RWPE2 (cell line): ENCODE measurements at places on chromosomes 12 and 14.

DNA sequence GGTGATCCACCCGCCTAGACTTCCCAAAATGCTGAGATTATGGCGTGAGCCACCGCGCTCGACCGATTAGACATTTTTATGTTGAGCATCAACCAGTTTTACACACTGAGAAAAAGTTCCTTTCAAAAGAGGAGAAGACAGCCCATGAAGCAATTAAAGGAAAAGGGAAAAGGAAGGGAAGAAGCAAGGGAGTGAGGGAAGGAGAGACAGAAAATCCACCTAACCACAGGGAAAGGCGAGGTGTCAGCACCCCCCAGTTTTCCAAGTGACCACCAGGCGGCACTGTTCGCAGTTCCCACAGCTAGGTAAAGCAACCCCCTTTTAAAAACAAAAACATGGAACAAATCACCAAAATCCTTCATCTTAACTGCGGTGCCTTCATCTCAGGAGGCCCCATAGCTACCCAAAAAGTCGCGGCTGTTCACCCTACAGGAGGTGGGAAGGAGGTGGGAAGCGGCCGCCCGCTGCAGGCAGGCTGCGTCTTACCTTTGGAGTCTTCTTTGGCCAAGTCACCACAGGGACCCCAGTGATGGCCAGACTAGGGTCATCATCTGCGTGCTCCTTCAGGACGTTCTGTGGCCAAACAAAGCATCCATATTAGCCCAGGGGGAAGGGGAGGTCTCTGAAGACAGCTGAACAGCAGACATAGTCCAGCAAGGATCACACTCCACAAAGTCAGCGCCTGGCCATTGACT is 86.6 kb downstream of the KDM2B start:
- DNase-seq, result no peak

GRCh38 chr14:64062381-64063115 is 209.7 kb downstream of the SYNE2 start:
- DNase-seq, result no peak

DNA sequence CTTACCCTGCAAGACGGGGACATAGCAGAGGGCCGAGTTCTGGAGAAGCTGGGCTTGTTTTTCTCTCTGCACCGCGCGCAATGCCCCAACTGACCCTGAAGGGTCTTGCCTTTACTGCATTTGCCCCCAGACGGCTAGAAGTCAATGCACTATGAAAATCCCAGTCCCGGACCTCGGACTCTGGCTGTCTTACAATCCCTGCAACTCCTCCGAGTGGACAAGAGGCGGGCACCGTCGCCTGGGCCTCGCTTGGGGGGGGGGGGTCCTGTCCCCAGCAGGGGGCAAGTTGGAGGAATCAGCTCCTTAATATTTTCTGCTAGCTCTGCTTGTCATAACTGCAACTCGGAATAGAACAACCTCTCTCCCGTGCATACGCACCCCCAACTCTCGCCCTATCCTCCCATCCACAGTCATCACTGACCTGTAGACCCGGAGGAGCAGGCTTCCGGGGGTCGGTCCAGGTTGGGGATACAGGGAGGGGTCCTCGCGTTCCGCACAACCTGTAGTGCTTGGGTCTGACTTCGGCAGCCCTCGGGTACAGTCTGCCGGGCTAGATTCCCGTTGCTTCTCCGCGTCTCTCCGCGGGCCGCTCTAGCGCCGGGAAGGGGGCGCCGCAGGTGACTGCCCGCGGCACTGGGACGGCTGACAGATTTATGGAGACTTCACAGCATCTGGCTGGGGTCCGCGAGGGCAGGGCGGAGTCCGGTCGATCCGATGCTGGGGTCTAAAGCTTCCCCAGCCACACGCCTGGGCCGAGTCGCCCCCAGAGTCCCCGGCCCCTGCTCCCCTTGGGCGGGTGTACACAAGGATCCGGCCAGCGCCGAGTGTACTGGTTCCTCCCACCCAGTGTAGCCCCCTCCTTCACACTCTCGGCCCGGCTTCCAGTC is 3.3 kb upstream of the PAX9 start:
- DNase-seq, result no peak

DNA sequence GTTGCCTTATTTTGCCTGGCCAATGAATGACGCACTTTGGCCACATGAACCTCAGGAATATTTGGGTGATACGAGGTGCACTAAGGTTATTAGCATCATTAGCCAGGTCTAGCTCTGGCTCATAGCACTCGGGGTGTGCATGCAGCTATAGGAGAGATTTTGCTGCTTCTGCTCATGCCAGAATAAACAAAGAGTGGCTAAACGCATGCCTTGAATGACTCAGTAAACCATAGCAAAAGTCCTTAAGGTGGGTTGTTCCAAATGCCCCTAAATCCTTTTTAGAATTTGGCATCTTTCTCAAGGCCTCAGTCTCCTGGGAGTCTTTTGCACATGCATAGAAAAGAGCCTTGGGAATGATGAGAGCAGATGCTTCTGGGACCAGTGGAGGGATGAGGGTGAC is 343.7 kb upstream of the FKBP4 start:
- no peak for DNase-seq

DNA sequence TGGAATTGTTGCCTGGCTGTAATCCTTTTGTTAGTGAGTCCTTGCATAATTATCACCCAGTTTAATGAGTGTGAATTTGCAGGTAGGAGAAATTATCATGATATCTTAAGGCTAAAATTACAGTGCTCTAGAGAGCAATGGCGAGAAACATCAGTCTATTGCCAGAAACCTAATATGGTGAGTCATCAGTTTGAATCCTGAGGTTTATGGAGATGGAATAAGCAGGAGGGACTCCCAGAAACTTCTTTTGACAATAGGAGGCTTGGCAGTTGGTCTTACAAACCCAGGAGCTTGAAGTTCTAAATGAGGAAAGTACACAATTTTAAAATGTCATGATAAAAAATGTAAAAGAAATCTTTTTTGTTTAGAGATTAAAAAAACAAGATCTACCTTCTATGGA is 31.5 kb upstream of the CRADD start:
- DNase-seq, result no peak

DNA sequence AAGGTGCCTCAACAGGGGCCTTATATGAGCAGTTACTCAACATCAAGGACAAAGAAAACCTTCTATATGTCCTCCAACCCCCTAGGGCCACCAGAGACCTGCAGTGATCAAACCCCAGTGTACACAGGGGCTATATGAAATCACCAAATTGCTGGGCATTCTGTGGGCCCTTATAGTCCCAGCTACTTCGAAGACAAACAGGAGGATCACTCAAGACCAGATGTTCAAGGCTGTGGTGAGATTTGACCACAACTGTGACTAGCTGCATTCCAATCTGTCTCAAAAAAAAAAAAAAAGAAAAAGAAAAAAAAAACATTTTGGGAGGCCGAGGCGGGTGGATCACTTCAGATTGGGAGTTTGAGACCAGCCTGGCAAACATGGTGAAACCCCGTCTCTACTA is 51.0 kb upstream of the PRB2 start:
- DNase-seq, result no peak

- DNase-seq, result no peak
Observed at GRCh38 chr12:57340104-57340503, 89.1 kb upstream of the STAC3 start.

- no peak for DNase-seq
Observed at GRCh38 chr14:76923431-76924370, 97.5 kb downstream of the LRRC74A start.

DNA sequence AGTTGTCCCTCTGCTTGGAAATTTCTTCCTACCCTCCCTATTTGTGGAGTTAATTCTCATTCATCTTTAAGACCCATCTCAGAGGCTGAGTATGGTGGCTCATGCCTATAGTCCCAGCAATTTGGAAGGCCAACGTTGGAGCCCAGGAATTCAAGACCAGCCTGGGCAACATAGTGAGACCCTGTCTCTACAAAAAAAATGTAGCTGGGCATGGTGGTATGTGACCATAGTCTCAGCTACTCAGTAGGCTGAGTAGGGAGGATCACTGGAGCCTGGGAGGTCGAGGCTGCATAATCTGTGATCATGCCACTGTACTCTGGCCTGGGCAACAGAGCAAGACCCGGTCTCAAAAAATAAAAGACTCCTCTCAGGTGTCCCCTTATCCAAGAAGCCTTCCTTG is 125.1 kb downstream of the SUDS3 start:
- DNase-seq, result no peak
